ENCODE measurements at places on chromosomes 4 and X. TPM values are rescaled to one million over a fixed set of nuclear protein-coding genes. Genes with fewer than 3 reads are reported as not detected.

DNA sequence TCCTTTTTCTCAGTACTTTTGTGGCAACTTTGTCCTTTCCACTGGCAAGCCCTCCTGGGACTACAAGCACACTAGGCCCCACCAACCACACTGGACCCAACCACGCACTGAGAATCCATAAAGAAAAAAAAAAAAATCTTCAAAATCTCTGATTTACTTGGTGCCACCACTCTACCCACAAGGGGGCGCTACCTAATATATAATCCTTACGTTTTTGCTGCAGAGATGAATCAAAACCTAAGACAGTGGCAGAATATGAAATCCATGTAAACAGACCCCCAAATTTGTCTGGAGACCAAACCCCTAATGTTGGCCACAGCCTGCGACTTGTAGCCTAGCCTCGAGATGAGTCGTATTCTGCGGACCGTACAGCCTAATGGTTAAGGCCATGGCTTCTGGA is 63.5 kb upstream of the ARHGAP36 start:
- H3K27ac ChIP-seq = no peak overlapping the region
- DNase-seq = no peak
- no peaks in the 10 kb centered on the region for H3K36me3 ChIP-seq
- no peaks in the 10 kb centered on the region for H3K27me3 ChIP-seq
- H3K4me1 ChIP-seq = no peaks in the 10 kb centered on the region
- H3K4me3 ChIP-seq = no peak overlapping the region

GRCh38 chr4:37881811-37882210 is 9.1 kb upstream of the TBC1D1 start:
- no peaks in the 10 kb centered on the region for H3K4me1 ChIP-seq
- no peak overlapping the region for H3K4me3 ChIP-seq
- no peaks in the 10 kb centered on the region for H3K36me3 ChIP-seq
- no peaks in the 10 kb centered on the region for H3K27me3 ChIP-seq
- no peak for DNase-seq

DNA sequence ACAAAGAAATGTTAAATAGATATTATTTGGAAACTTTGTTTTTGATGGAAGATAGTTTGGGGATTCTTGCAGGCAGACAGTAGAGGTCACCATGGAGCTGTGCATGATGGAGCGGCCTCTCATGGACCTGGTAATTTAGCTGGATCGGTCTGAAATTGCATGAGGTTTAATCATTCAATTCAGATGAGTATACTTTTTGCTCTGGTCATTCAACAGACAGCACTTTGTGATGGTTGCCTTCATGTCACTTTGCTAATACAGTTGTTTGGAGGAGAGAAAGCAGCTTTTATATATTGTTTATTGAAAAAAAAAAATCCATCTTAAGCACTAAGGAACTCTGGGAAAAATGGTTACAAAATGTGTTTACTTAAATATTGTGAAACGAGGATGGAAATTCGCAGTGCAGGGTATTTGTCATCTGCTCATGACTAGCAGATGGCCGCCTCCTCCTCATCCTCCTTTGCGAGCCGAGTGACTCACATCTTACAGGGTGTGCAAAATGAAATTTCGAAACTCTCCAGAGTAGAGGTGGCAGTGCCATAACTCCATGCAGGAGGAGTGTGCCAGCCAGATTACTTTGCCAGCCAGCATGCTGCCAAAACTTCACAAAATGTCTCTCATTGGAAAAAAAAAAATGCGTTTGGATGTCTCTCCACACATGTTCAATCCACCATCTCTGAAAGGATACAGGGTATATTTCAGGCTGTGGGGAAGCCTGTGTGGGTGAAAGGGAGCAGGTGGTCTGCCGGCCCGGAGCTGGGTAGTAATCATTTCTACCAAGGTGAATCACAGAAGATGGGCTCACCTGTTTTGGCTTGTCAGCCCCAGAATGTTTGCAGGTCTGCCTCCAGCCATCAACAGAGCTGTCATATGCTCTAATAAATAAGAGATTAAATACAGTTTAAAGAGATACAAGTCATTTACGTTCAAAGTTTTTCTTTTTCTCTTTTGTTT is 314.9 kb upstream of the DIPK2B start:
- H3K27me3 ChIP-seq = no peaks in the 10 kb centered on the region
- H3K27ac ChIP-seq = peak overlapping the region; percentile 46
- H3K4me1 ChIP-seq = no peaks in the 10 kb centered on the region
- H3K36me3 ChIP-seq = no peaks in the 10 kb centered on the region
- H3K4me3 ChIP-seq = no peak overlapping the region
- no peak for DNase-seq

DNA sequence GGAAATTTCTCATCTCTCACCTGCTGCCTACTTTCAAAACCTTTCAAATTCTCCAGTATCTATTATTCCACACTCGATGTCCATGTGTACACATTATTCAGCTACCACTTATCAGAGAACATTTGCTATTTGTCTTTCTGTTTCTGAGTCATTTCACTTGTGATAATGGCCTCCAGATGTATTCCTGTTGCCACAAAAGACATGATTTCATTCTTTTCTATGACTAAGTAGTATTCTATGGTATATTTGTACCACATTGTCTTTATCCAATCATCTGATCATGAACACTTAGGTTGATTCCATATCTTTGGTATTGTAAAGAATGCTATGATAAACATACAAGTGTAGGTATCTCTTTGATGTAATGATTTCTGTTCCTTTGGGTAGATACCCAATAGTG is 310.1 kb upstream of the SPOCK3 start:
- H3K27me3 ChIP-seq = no peaks in the 10 kb centered on the region
- DNase-seq = no peak
- no peak overlapping the region for H3K4me3 ChIP-seq
- no peak overlapping the region for H3K27ac ChIP-seq
- no peaks in the 10 kb centered on the region for H3K4me1 ChIP-seq

DNA sequence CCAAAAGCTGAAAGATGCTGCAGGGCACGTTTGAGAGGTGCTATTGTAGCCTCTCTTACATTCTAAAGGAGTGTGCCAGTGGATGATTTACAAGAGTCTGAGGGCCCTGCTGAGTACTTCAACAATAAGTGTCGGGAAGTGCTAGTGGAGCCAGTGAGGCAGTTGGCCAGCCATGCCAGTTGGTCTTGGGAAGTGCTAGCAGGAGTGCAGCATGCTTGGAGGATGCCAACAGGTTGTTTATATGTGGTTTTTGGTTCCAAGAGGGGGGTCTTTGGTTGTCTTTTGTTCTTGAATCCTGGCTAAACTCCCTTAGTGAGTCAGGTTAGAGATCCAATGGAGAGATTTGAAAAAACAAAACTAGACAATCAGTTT is 335.3 kb downstream of the PABPC4L start:
- no peaks in the 10 kb centered on the region for H3K36me3 ChIP-seq
- no peak for DNase-seq
- H3K4me1 ChIP-seq = no peaks in the 10 kb centered on the region
- no peak overlapping the region for H3K4me3 ChIP-seq
- no peaks in the 10 kb centered on the region for H3K27me3 ChIP-seq

DNA sequence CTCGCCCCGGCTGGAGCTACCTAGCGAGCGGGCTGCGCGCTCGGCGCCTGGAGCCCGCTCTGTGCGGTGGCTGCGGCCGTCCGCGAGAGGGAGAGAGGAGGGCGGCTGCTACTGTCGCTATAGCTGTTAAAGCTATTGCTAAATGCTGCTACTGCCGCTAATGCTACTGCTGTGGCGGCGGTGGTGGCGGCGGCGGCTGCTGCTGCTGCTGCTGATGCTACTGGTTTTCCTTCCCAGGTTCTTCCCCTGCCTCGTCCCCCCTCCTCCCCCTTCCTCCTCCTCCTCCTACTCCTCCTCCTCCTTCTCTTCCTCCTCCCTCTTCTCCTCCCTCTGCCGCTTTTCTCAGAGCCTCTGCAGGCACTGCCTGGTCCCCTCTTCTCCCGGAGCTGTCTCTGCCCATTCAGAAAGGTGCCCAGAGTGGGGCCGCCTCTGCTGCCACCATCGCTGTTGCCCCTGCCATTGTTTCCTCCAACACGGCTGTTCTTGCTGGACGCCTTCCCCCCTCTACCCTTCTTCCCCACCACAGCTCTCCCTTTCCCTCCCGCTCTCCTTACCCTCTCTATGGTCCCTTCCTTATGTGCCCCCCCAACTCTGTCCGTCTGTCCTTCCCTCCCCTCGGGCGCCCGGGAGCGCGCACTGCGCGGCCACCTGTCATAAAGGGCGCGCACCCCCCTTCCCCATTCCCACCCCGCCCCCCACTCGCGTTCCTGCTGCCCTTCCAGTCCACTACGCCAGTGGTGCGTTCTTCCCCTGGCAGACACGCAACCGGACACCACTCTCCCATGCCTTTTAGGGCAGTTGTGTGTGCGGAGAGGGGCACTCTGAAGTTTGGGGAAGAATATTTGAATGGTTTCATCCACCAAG is at the start of gene NEXMIF:
Gene NEXMIF, minus strand, starts transcription at position 228 of the 864 bp plus-strand sequence.
- H3K4me1 ChIP-seq = peaks cover 5% of the 10 kb centered on the region
- H3K4me3 ChIP-seq = no peak within 1 kb of the TSS
- no peak for DNase-seq
- H3K27ac ChIP-seq = no peak within 1 kb of the TSS
- H3K27me3 ChIP-seq = peaks cover 11% of the 10 kb centered on the region

DNA sequence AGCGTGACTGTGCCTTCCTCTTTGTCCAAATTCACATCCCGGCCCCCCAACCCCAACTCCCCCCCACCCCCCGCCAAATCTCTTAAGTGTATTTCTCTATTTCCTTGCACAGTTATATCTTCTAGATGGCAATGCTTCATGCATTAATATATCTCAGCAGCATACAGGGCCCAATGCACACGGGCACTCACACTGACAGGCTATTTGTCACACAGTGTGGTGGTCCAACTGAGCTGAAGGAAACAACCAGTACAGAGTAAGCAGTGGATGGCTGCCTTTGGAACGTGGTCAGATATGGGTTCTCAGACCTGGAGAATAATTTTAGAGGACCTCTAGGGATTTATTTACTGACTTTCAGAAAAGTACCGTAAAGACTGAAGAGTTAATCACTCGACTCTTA is 681 bp downstream of the EXOC1 start:
- H3K4me3 ChIP-seq = peak overlapping the region; percentile 76
- no peaks in the 10 kb centered on the region for H3K36me3 ChIP-seq
- peaks cover 4% of the 10 kb centered on the region for H3K4me1 ChIP-seq

DNA sequence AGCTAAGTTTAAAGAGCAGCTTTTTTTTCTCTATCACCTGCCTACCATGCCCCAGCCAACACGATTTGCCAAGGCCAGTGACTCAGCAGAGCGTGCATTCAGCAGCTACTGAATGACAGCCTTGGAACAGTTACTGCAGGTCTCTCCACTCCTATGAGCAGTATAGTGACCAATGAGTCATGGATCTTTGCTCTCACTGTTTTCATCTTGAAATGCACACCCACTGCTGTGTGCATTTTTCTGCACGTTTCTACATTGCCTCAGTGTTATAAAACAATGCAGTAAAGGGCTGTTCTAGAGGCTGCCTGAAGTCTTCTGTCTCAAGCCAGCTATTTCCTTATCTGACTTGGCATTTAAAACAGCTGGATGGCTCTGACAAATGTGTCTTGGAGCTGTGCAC is 66.0 kb upstream of the C4orf54 start:
- peaks cover 5% of the 10 kb centered on the region for H3K4me1 ChIP-seq
- no peaks in the 10 kb centered on the region for H3K27me3 ChIP-seq
- H3K27ac ChIP-seq = peak overlapping the region; percentile 57

- H3K36me3 ChIP-seq = no peaks in the 10 kb centered on the region
- DNase-seq = no peak
- H3K4me1 ChIP-seq = no peaks in the 10 kb centered on the region
- no peak overlapping the region for H3K27ac ChIP-seq
- H3K27me3 ChIP-seq = no peaks in the 10 kb centered on the region
Measured at GRCh38 chr4:124868495-124868894, 156.0 kb upstream of the ANKRD50 start.

GRCh38 chr4:125225806-125226205 is 88.9 kb upstream of the FAT4 start:
- DNase-seq = no peak
- H3K36me3 ChIP-seq = no peaks in the 10 kb centered on the region
- H3K4me3 ChIP-seq = no peak overlapping the region
- peaks cover 3% of the 10 kb centered on the region for H3K27me3 ChIP-seq
- no peaks in the 10 kb centered on the region for H3K4me1 ChIP-seq

GRCh38 chr4:182010876-182011275 is 232.3 kb upstream of the TENM3 start:
- no peaks in the 10 kb centered on the region for H3K36me3 ChIP-seq
- no peak for DNase-seq
- H3K4me3 ChIP-seq = no peak overlapping the region
- H3K27ac ChIP-seq = no peak overlapping the region
- no peaks in the 10 kb centered on the region for H3K4me1 ChIP-seq

GRCh38 chr4:90174621-90175023 is 47.4 kb downstream of the CCSER1 start:
- DNase-seq = no peak
- no peaks in the 10 kb centered on the region for H3K27me3 ChIP-seq
- H3K4me3 ChIP-seq = no peak overlapping the region
- H3K4me1 ChIP-seq = no peaks in the 10 kb centered on the region

- no peak for DNase-seq
- no peaks in the 10 kb centered on the region for H3K27me3 ChIP-seq
- H3K36me3 ChIP-seq = no peaks in the 10 kb centered on the region
- no peak overlapping the region for H3K4me3 ChIP-seq
- peaks cover 9% of the 10 kb centered on the region for H3K4me1 ChIP-seq
Measured at GRCh38 chrX:97594646-97595224, 711.0 kb downstream of the RPA4 start.

DNA sequence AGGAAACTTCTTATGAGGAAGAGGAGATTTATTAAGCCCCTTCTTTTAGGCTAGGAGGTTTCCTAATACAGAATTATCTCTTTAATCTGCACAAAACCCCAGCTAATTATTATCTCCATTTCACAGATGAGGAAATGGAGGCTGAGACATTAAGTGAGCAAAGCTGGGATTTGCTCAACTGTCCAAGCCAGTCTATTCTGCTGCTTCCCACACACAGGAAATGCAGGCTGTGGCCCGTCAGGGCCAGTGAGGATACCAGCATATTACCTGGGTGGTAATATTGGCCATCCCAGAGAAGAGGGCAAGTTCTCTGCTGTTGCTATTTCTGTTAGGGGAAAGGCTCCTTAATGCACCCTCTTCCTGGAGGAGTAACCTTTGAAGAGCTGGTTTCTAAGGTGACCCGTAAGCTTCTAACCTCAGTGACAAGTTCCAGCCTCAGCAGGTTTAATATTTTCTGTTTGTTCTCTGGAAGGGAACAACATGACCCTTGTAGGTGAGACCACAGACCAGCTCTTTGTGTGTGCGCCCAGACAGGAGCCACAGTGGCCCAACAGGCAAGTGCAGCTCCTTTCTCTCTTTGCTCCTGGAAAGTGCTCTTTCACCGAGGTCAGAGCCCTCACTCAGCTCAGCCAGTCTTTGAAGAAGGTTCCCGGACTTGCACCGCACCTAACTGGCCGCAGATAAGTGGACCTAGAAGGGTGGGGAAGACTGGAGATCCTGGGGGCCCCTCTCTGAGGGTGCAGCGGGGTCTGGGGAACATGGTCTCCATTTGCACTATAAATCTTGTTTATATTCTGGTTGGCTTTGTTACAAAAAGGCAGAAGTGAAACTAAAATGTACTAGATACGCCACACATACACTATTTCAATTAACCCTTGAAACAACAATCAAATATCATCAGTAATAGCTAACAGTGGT is 35.5 kb downstream of the TBC1D9 start:
- no peaks in the 10 kb centered on the region for H3K27me3 ChIP-seq
- no peak overlapping the region for H3K27ac ChIP-seq
- H3K36me3 ChIP-seq = no peaks in the 10 kb centered on the region
- H3K4me3 ChIP-seq = no peak overlapping the region

GRCh38 chrX:29348288-29348687 is 761.0 kb downstream of the IL1RAPL1 start:
- H3K36me3 ChIP-seq = no peaks in the 10 kb centered on the region
- H3K4me3 ChIP-seq = no peak overlapping the region
- DNase-seq = no peak
- H3K27ac ChIP-seq = no peak overlapping the region
- H3K27me3 ChIP-seq = no peaks in the 10 kb centered on the region

The FTSJ1 gene
- 21.8 TPM for total RNA-seq

The FOXR2 gene
- not detected for total RNA-seq

The GPR82 gene
- total RNA-seq = 0.67 TPM
